ENCODE measurements at places on chromosomes 3 and 15.

GRCh38 chr15:65517866-65518207 lies 348 bp upstream of the DPP8 start:
- no peak overlapping the region for H3K27ac ChIP-seq
- no peaks in the 10 kb centered on the region for H3K27me3 ChIP-seq
- peaks cover 6% of the 10 kb centered on the region for H3K36me3 ChIP-seq

DNA sequence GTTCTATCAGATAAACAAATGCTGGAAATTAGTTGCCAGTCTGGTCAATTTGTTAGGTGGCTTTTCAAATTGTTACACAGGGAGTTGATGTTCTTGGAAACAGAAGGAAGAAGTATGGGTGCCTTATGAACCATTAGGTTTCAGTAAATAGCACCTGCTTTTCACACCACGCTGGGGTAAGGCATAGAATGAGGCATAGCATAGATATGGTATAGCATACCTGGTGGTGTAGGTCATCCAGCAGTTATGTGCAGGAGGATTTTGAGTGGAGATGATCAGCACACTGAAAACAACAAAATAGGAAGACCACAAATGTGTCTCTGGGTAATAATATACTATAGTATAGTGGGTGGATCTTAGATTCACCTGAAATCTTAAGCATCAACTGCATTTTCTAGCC lies 121.4 kb downstream of the GMPS start:
- H3K4me3 ChIP-seq, result no peak overlapping the region
- DNase-seq, result no peak
- H3K27me3 ChIP-seq, result no peaks in the 10 kb centered on the region
- no peak overlapping the region for H3K27ac ChIP-seq

DNA sequence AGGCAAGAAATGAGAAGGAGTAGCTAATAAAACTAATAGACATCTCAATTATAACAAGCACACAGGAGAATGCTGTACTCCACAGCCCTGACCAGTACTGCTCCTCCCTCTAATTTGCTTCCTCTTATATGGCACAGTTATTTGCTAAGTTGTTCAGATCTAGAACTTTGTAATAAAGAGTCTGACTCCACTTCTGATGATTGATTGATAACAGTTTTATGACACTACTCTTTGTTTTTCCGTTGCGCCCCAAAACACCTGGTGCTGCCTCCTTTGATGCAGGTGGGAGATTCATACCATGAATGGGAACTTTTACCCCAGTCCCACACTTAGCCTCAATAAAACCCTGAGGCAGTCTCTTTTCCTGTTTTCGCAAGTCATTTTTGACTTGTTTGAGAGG lies 777.7 kb downstream of the GBE1 start:
- no peaks in the 10 kb centered on the region for H3K36me3 ChIP-seq
- no peaks in the 10 kb centered on the region for H3K4me1 ChIP-seq
- DNase-seq, result no peak
- H3K27ac ChIP-seq, result no peak overlapping the region
- no peaks in the 10 kb centered on the region for H3K27me3 ChIP-seq
- no peak overlapping the region for H3K4me3 ChIP-seq

- H3K4me3 ChIP-seq, result no peak overlapping the region
- no peaks in the 10 kb centered on the region for H3K27me3 ChIP-seq
- no peaks in the 10 kb centered on the region for H3K36me3 ChIP-seq
- H3K4me1 ChIP-seq, result peaks cover 5% of the 10 kb centered on the region
These were observed 35.2 kb upstream of the GLCE start for GRCh38 chr15:69125236-69125635.

- H3K27ac ChIP-seq, result no peak overlapping the region
- H3K27me3 ChIP-seq, result no peaks in the 10 kb centered on the region
These were observed 200.8 kb downstream of the CNTN3 start for GRCh38 chr3:74413547-74414241.

DNA sequence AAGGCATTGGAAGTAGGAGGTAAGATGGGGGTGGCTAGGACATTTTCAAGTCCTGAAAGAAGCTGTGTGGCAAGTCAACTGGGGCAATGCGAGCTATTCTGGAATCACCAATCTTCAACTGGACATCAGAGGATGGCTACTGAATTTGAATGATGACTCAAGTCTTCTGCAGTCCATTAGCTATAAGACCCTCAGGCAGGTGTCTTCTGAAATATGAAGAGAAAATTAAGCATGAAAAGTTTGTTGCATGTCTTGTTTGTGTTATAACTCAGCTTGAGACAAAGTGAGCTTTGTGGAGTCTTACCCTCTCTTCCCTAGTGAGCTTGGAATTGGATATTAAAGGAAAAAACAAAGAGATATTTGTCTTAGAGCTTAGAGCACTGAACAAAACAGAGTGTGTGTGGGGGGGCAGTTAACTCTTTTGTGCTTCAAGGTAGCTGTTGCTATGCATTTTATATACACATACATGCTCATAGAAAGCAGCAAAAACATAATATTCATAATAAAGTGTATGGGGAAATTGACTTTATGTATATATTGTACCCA lies 979.1 kb downstream of the MCTP2 start:
- H3K27me3 ChIP-seq, result no peaks in the 10 kb centered on the region
- no peak overlapping the region for H3K27ac ChIP-seq
- no peak for DNase-seq
- H3K4me1 ChIP-seq, result no peaks in the 10 kb centered on the region
- peaks cover 8% of the 10 kb centered on the region for H3K36me3 ChIP-seq
- H3K4me3 ChIP-seq, result no peak overlapping the region

DNA sequence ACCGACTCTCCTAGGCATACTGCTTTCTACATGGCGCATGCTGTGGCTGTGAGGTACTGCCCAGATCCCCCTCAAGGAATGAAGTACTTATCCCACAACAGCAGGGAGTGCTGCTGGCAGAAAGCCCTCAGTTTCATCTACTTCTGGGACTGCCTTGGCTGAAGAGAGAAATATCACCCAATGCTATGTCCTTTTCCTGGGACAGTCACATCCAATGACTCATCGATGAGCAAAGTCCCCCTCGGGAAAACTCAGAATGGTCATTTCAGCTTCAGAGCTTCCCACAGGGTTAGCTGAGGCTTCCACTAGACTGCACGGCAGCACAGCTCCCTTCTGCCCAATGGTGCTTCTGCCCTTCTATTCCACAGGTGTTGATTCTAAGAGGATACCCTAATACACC lies 3.6 kb upstream of the NMD3 start:
- no peak overlapping the region for H3K27ac ChIP-seq
- H3K4me3 ChIP-seq, result no peak overlapping the region
- H3K4me1 ChIP-seq, result no peaks in the 10 kb centered on the region
- no peak for DNase-seq
- H3K27me3 ChIP-seq, result no peaks in the 10 kb centered on the region
- peaks cover 9% of the 10 kb centered on the region for H3K36me3 ChIP-seq

- H3K27ac ChIP-seq, result no peak overlapping the region
- no peaks in the 10 kb centered on the region for H3K27me3 ChIP-seq
- H3K4me3 ChIP-seq, result no peak overlapping the region
- no peaks in the 10 kb centered on the region for H3K36me3 ChIP-seq
These were observed 104.8 kb upstream of the RAD18 start for GRCh38 chr3:9068051-9068450.

- no peak overlapping the region for H3K4me3 ChIP-seq
- no peak overlapping the region for H3K27ac ChIP-seq
- no peaks in the 10 kb centered on the region for H3K4me1 ChIP-seq
- H3K36me3 ChIP-seq, result no peaks in the 10 kb centered on the region
- no peak for DNase-seq
These were observed 70.9 kb upstream of the GCNT3 start for GRCh38 chr15:59540654-59541053.

DNA sequence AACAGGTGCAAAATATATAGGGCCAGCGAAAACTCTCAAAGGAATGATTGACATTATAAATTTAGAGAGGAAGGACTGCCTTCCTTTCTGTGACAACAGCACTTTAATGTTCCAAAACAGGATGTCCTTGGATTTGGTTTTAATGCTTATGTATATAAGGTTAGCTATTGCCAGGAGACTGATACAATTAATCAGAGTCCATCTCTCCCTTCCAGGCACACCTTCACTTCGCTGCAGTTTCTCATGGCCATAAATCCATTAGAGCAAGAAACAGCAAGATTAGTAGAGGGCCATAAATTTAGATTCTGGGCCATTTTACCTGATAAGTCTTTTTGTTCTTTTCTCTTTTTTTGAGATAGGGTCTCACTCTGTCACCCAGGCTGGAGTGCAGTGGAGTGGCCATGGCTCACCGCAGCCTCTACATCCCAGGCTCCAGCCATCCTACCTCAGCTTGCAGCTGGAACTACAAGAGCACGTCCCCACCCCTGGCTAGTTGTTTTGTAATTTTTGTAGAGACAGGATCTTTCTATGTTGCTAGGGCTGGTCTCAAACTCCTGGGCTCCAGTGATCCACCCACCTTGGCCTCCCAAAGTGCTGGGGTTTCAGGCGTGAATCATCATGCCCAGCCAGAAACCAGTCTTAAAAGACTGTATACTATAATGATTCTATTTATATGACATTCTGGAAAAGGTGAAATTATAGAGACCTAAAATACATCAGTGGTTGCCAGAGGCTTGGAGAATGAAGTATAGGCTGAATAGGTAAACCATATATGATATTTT lies 15.7 kb upstream of the TFRC start:
- no peaks in the 10 kb centered on the region for H3K4me1 ChIP-seq
- no peak overlapping the region for H3K27ac ChIP-seq
- no peak for DNase-seq
- no peak overlapping the region for H3K4me3 ChIP-seq

DNA sequence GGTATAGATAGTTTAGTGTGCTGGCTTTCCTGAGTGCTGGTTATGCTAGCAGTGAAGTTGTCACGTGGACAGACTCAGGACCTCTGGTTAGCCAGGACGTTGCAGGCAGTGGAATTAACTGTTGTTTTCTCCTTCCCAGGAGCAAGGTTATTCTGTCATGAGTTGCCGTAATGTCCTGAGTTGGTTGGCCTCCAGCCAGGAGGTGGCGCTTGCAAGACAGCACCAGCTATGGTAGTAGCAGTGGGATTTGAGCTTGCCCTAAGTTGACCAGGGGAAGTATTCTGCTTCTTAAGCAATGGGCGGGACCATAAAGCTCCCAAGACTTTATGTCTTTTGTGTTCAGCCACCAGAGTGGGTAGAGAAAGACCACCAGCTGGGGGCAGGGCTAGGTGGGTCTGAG lies 240.7 kb upstream of the DNAJC19 start:
- H3K4me3 ChIP-seq, result no peak overlapping the region
- H3K4me1 ChIP-seq, result no peaks in the 10 kb centered on the region
- DNase-seq, result peak; percentile 50
- no peaks in the 10 kb centered on the region for H3K36me3 ChIP-seq
- H3K27ac ChIP-seq, result no peak overlapping the region
- no peaks in the 10 kb centered on the region for H3K27me3 ChIP-seq

DNA sequence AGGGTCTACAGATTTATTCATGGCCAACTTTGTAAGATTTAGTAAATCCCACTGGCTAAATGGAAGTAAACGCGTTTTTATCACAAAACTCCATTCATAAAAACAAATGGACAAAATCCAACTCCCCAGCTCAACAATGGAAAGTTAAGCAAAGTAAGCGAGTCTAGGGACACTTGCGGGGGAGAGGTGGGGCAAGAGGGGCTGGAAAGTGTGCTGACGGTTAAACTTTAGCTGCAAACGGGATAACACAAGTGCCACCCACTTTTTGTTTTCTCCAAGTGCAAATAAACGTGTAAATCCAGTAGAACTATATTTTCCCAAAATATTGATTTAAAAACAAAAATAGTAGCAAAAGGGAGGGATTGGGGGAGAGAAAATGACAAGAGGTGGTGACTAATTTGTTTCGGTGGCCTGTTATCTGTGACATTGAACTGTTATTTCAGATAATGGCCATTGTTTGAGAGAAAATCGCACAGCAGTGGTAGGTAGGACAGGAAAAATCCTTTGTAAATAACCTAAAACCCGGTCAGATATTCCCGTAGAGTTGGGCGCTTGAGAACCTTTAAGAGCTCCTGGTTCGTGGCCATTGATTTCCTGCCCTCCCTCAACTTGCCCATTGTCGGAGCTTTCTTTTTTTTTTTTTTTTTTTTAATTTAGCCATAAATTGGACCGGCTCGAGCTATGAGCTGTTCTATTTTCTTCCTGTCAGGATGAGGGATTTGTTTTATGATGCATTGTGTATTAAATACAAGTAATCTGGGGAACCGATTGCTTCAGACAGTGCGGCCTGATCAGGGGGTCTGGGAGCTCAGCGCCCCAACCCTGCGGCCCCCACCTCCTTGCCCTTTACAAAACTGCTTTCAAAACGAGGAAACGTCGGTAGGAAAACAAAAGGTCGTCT lies 514.8 kb downstream of the MECOM start:
- DNase-seq, result no peak
- no peak overlapping the region for H3K27ac ChIP-seq
- H3K27me3 ChIP-seq, result peaks cover 22% of the 10 kb centered on the region
- H3K4me1 ChIP-seq, result no peaks in the 10 kb centered on the region
- peak overlapping the region; percentile 84 for H3K4me3 ChIP-seq

- H3K36me3 ChIP-seq, result peaks cover 14% of the 10 kb centered on the region
- H3K4me3 ChIP-seq, result no peak overlapping the region
- no peaks in the 10 kb centered on the region for H3K4me1 ChIP-seq
These were observed 743.3 kb upstream of the BCHE start for GRCh38 chr3:166580561-166580960.

- H3K4me3 ChIP-seq, result no peak overlapping the region
- peak; percentile 30 for DNase-seq
- no peaks in the 10 kb centered on the region for H3K36me3 ChIP-seq
- peaks cover 9% of the 10 kb centered on the region for H3K4me1 ChIP-seq
These were observed 310.6 kb downstream of the NLGN1 start for GRCh38 chr3:173708191-173708590.

DNA sequence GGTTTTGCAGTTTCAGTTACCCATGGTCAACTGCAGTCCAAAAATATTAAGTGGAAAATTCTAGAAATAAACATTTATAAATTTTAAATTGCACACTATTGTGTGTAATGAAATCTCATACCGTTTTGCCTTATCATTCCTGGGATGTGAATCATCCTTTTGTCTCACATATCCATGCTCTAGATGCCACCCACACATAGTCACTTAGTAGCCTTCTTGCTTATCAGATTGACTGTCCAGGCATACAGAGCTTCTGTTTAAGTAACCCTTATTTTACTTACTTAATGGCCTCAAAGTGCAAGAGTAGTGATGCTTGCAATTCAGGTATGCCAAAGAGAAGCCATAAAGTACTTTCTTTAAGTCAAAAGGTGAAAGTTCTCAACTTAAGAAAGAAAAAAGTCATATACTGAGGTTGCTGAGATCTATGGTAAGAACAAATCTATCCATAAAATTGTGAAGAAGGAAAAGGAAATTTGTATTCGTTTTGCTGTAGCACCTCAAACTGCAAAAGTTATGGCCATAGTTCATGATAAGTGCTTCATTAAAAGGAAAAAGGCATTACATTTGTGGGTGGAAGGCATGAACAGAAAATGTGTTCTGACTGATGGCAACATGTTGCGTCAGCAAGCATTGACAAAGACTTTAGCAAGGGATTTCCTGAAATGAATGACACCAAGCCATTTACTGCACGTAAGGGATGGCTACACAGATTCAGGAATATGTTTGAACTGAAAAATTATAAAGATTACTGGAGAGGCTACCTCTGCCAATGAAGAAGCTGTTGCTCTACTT lies 43.8 kb downstream of the SPATA16 start:
- H3K36me3 ChIP-seq, result no peaks in the 10 kb centered on the region
- H3K27me3 ChIP-seq, result no peaks in the 10 kb centered on the region
- no peaks in the 10 kb centered on the region for H3K4me1 ChIP-seq
- DNase-seq, result no peak
- H3K4me3 ChIP-seq, result no peak overlapping the region
- H3K27ac ChIP-seq, result no peak overlapping the region

GRCh38 chr15:83308671-83309070 lies 24.2 kb upstream of the BNC1 start:
- no peaks in the 10 kb centered on the region for H3K36me3 ChIP-seq
- no peak overlapping the region for H3K4me3 ChIP-seq
- peaks cover 11% of the 10 kb centered on the region for H3K4me1 ChIP-seq

Measured in H9 (cell line).